ENCODE measurements at places on chromosomes 6 and 20.

- no peak for DNase-seq
Observed at GRCh38 chr6:33642897-33643296, 21.8 kb downstream of the ITPR3 start.

DNA sequence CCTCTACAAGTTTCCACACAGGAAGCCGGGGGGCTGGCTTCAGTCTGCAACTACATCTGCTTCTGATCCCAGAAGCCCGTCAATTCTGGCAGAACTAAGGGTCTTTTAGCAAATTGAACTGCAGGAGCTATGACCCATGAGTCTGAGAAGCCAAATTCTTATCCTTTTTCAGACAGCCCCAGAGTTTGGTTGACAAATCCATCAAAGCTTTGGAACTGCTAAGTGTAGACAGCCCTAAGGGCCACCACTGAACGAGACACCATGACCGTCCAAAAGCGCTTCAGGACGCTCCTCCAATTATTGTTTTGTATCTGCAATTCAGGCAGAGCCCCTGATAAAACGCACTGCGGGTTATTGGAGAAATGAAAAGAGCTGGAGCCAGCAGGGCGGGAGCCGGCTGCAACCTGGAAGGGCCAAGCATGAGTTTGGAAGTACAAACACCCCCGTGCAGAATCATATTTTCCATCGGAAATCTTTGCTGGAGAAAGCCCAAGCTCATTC, 67.1 kb downstream of the GNAS-AS1 start:
- no peak for DNase-seq

DNA sequence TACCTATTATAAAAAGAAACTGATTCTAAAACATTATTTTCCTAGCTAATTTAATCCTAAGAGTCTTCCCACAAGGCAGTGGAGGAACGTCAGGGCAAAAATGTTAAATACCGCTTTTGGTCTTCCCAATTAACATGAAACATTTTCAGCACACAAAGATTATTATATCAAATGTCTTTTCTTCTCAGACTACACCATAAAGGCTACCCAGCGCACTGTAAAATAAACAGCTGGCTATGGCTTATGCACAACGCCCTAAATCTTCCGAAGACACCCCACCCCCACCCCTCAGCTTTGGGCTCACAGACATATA, 1.0 kb downstream of the NUDT3 start:
- no peak for DNase-seq

DNA sequence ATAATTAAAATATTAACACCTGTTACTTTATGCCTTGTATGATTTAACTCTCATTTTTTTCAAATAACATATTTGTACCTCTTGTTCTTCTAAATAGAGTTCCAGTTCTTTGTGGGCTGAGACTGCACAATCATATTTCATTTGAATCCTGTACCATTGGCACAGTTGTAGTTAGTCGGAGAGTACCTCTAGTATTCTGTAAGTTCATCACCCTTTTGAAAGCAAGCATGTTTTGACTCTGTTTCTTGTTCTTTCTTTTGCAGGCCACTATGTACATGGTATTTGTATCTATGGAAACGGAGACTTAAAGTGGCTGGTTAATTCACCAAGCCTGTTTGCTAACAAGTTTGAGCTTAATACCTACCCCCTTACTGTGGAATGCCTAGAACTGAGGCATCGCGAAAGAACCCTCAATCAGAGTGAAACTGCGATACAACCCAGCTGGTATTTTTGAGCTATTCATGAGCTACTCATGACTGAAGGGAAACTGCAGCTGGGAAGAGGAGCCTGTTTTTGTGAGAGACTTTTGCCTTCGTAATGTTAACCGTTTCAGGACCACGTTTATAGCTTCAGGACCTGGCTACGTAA, 68.2 kb downstream of the C6orf52 start:
- DNase-seq = no peak

GRCh38 chr20:62309947-62310756, 7.4 kb downstream of the ADRM1 start:
- DNase-seq = no peak

DNA sequence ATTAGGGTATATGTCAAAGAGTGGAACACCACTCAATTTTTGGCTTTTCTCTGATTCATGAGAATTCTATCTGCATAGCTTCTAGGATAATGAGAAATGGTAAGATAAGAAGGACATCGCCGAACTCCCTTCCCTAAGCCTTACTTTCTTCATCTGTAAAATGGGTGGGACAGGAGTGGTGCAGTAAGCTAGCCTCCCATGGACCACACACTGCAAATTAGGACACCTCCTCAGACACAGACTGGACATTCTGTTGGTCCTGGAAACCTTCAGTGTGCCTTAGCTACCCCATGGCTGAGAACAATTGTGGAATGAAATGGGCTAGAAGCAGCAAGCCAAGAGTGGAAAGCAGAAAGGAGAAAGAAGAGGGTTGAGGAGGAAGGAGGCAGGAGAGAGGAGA, 89.6 kb downstream of the BMP7 start:
- DNase-seq = no peak

DNA sequence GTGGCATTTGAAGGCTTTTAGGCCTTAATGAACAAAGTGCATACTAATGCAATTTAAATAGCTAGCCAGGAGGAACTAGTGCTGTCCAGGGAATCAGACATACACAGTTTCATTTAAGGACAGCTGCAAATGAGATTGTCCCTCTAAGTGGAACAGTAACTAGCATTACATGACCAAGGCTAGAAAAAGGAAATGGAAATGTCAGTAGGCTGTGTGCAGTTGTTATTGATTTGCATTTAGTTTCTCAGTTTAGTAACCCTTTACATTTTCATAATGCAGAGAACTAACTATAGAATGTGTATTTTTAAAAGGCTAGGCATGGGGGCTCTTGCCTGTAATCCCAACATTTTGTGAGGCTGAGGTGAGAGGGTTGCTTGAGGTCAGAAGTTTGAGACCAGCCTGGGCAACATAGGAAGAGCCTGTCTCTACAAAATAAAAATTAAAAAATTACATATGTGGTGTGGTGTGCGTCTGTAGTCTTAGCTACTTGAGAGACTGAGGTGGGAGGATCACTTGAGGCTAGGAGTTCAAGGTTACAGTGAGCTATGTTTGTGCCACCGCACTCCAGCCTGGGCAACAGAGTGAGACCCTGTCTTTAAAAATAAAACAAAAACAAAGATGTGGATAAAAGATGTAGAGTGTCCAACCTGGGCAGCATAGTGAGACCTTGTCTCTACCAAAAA, 468.0 kb downstream of the UTRN start:
- DNase-seq = no peak

GRCh38 chr20:43171930-43172329, 17.8 kb downstream of the PTPRT start:
- DNase-seq = no peak

- no peak for DNase-seq
Observed at GRCh38 chr6:139603581-139603980, 229.1 kb upstream of the CITED2 start.
